ENCODE measurements at places on chromosomes 5 and 9.

DNA sequence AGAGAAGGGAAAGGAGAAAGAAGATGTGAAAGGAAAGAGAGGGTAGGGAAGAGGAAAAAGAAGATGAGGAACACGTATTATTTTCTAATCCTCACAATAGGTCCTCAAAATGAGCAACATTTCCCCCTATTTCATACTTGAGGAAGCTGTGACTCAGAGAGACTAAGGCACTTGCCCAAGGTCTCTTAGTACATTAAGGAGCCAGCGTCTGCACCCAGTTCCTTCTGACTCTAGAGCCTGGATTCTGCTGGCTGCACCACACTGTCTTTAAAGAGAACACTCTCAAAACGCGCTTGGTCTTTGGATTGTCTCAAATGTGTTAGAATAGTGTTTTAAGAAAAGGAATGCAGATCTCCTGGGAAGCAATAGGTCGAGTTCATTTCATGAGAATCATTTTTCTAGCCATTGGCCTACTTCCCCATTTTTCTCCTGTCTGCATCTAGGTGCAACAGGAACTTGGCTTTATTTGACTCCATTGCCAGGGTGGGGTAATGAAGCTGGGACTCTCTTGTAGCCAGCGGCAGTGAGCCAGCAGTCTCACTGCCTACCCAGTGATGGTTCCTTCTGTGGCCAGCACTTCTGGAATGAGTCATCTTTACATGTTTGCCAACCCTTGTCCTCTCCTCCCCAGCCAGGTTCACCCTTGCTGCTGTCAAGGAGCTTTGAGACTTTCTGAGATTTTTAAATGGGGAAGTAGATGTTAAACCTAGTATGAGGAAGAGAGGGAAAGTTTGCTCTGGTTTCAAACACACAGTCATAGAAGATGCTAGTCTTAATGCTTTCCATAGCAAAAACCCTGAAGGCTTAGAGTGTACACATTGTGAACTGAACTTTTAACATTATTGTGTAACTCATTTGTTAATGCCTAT is 82.7 kb downstream of the DOCK8 start:
- DNase-seq = no peak

- no peak for DNase-seq
Observed at GRCh38 chr5:51691538-51692079, 308.4 kb downstream of the ISL1 start.

DNA sequence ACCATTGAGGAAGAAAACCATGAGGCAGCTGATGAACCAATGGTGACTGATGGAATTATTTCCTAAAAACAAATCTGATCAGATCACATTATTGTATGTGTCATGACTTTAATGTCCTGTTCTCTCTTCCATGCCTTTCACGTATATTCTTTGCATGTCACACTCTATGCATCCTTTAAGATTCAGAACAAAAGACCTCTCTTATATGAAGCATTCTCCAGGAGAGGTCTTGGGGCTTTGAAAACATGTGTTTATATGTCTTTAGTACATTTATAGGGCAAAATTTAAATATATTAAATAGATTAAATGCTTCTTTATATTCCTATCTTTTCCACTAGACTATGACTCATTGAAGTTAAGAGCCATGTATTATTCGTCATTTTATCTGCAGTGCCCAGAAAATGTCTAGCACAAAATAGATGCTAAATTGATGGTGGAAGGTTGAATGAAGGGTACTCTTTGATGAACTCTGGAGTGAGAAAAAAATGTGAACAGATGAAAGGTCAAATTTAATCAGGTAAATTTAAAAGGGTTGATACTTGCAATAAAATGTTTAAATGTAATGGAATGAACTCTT is 196.3 kb downstream of the PSAT1 start:
- DNase-seq = no peak

- no peak for DNase-seq
Observed at GRCh38 chr5:54090495-54091120, 219.8 kb downstream of the ARL15 start.

GRCh38 chr9:115135821-115136778 is 18.1 kb upstream of the TNC start:
- no peak for DNase-seq

GRCh38 chr5:169307646-169308045 is 6.7 kb upstream of the SLIT3 start:
- no peak for DNase-seq

GRCh38 chr9:31023847-31024246 is 1360.6 kb upstream of the ACO1 start:
- no peak for DNase-seq

DNA sequence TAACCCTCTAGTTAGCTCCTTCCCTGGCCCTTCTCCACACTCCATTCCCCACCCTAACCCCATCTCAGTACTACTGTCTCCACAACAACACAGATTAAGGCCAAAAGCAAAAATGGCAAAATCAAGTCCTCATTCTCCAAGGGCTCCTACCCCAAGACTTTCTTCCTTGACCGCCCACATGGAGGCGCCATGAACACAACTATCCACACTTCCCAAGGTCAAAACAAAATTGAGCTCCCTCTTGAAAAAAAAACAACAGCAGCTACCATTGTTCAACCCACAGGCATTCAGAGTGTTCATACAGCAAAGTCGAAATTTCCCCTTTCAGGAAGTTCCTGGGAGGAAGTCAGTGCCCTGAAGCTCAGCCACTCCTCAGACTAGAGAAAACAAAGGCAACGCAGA is 54.4 kb downstream of the GNAQ start:
- no peak for DNase-seq

- no peak for DNase-seq
Observed at GRCh38 chr5:1762121-1762882, 37.3 kb downstream of the MRPL36 start.

DNA sequence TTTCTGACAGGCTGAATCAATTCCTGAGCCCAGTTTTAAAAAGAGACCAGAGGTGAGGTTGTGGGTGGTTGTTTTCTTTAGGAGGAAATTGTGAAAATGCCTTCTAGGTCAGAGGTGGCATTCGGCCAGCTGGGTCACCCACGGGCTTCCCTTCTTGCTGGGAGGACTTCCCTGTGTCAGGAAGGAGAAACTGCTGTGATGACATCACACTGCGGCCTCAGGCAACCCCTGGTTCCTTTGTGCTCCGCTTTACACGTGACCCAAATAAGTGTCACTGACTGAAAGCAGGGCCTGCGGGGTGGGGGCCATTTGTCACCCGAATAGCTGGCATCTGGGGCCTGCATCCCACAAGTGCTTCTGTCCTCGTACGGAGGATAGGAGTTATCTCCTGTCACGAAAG is 39.7 kb downstream of the FABP6 start:
- peak; percentile 9 for DNase-seq

DNA sequence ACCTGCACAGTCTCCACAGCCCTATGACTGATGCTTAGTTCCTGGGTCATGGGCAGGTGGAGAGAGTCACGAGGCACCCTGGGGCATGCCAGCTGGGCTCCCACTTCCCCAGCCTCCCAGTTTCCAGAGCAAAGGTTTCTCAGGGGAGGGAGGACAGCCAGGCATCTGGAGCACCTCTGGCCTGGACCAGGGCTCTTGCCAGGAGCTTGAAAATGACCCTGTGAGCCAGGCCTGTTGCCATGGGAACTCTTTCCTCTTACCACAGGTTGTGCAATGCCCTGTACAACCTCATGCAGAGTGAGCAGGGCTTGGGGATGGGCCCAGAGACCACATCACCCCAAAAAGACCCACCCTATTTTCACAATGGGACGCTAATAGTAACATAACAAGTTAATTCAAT is 113.1 kb downstream of the PSD2 start:
- no peak for DNase-seq

GRCh38 chr5:142934051-142934762 is 164.0 kb downstream of the ARHGAP26 start:
- no peak for DNase-seq

- DNase-seq = no peak
Observed at GRCh38 chr5:53089481-53089991, 20.0 kb downstream of the MOCS2 start.

- DNase-seq = no peak
Observed at GRCh38 chr5:170694911-170695310, 88.6 kb upstream of the GABRP start.

- DNase-seq = no peak
Observed at GRCh38 chr5:173501922-173502321, 114.5 kb downstream of the BOD1 start.

DNA sequence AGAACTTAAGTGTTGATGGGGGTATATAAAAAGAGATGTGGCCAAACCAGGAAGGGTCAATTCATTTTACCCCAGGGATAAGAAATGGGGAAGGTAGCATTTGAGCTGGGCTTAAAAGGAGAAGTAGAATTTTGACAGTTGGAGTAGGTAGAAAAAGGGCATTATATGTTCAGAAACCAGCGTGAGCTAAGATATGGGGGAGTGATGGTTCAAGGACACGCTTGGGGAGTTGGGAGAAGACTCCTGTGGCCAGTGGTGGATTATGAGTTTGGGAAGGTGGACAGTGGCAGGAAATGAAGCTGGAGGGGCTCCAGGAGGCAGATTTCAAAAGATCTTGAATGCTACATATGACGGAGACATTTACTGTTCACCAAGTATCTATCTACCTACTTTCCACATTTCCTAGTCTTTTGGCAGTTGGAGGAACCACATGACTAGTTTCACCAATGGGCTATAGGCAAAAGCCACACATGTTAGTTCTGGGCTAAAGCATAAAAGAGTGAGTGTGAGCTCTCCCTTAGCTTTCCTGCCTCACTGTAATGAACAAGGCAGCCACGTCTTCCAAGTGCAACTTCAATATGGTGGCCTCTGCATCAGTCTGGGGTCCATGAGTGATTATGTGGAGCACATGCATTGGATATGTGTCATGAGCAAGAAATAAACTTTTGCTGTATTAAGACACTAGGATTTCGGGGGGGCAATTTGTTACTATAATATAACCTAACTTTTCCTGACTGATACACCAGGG is 15.7 kb upstream of the GSN start:
- DNase-seq = no peak

- no peak for DNase-seq
Observed at GRCh38 chr9:91059713-91060112, 258.1 kb downstream of the SYK start.

GRCh38 chr5:173662581-173663351 is 46.3 kb upstream of the BOD1 start:
- DNase-seq = no peak

DNA sequence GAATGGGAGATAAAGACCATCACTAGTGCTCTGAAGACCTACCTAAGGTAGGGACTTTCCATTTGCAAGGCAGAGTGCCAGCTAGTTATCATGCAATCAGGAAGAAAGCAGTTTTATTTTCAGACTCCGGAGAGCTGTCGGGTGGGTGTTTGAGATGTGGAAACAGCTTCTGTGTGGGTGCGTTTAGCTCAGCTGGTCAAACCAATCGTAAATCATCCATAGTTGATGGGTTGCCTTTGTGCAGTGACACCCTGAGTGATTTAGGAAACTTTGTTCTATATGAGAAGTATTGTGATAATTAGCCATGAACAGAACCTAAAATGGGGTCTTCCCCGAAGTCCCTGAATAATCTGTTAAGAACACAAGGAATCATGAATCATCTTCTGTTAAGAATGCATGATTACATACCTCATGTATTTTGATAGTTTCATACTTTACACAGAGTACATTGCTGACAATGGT is 284.3 kb downstream of the ARHGAP26 start:
- DNase-seq = no peak

- DNase-seq = no peak
Observed at GRCh38 chr5:136132087-136132486, 558 bp upstream of the SMAD5 start.

GRCh38 chr5:122790354-122791103 is 15.6 kb downstream of the SNX2 start:
- no peak for DNase-seq

GRCh38 chr5:72301557-72301956 is 18.5 kb downstream of the MRPS27 start:
- no peak for DNase-seq

DNA sequence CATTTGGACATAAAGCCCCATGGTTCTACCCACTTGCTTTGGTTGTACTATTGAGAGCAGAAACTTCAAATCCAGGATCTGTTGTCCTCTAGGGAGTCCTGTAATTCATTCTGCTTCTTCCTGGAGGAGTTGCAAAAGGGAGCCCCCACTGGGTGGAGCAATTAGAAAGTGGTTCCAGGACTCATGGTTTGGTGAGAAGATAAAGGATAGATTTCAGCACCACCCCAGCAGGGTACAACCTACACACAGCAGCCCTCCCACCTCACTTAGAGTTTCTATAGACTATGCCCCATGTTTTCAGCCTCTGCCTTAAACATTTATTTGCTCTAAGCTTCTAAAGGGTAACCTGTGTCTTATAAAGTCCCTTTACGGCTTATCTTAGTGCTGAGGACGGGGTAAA is 112.6 kb upstream of the ARRDC3 start:
- no peak for DNase-seq

DNA sequence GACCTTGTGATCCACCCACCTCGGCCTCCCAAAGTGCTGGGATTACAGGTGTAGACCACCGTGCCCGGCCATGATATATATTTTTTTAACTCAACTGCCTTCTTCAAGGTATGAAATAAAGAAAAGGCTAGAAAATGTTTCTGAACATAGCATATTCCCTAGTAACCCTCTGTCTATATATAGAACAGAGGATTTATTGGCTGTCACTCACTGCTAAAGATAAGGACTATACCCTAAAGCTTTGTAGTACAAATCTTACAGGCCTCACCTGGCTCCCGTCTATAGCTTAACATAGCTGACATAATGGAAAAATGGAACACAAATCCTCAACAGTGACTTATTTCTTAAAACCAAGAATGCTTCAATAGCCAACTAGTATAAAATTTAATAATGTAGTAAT is 14.2 kb downstream of the SGTB start:
- DNase-seq = no peak

- no peak for DNase-seq
Observed at GRCh38 chr5:45694255-45694814, 1.8 kb downstream of the HCN1 start.

- no peak for DNase-seq
Observed at GRCh38 chr5:87300744-87301143, 33.1 kb downstream of the RASA1 start.

DNA sequence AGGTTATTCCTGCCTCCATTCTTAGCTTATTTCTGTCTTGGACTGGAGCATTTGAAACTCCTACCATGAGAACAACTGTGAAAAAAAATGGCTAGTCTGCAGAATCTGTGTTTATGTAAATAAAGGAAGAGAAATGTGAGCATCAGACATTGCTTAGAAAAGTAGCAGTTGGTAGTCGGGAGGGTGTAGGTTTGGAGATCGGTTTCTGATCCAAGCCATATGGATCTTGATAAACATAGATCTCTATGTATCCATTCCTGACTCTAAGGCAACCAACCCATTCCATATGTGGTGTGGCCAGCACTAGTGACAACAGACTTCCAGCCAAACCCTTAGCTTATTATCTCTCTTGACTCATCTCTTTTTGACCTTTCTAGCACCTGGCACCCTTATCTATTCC is 127.1 kb downstream of the NMUR2 start:
- no peak for DNase-seq

- no peak for DNase-seq
Observed at GRCh38 chr5:107415762-107416161, 255.0 kb downstream of the EFNA5 start.

DNA sequence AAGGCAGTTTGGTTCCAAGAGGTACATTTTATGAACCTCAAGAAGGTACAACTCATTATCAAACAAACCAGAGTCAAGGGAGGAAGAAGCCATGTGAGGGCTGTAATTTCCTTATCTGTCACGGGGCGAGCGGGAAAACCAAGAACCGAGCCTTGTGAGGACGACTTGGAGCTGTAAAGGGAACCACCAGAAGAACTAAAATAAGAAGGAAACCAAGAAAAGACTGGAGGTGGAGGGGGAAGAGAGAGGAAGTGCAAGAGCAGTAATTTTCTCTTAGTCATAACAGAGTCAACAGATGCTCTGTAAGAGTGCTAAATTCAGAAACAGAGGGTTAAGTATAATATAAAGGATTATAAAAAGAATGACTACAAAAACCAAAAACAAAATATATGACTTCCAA is 127.1 kb downstream of the DIRAS2 start:
- DNase-seq = no peak
